ENCODE measurements at places on chromosomes 7 and 10.
A peak's percentile ranks its signal among the peaks of the same experiment; 100 is the strongest.

DNA sequence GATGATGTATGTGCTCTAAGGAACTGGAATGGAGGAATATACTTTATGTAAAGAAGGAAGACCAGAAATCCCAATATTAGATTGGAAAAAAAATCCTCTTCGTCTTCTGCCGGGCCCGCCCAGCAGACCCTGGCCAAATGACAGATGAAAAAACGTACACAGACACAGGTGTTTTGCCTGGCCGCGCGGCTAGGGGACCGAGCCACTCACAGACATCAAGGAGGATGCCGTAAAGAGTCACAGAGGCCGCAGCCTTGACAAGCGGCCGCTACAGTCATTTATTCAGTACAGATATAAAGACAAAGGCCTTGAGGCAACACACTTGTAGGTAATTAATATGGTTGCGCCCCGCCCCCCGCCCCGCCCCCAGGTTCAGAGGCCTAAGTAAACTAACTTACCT lies 594.1 kb downstream of the GRM8 start:
- no peak for DNase-seq

GRCh38 chr7:19098510-19098909 lies 18.9 kb downstream of the TWIST1 start:
- no peak for DNase-seq

- DNase-seq: no peak
Measured at GRCh38 chr10:31034098-31034909, 2.6 kb upstream of the ZNF438 start.

DNA sequence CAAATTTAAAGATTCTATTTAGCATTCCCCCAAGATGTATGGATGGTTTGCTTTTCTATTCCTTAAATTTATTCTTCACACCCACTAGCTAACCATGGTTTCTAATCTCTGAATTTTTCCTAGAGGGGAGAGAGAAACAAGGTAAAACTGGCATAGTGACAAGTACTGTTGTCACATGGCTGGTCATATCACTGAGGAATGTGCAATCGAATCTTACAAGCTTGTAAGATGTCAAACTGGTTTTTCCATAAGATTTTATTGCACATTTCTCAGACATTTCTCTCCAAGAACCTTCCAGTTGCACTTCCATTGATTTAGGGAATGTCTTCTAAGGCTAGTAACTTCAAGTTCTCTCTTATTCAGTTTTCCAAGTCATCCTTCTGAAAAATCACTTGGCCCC lies 89.8 kb downstream of the MBL2 start:
- DNase-seq: no peak

GRCh38 chr10:118850418-118851061 lies 95.8 kb upstream of the CACUL1 start:
- DNase-seq: peak; percentile 16
